ENCODE measurements at places on chromosomes 5 and 9.

GRCh38 chr9:7340451-7340850, 459.1 kb downstream of the DMAC1 start:
- DNase-seq, result no peak

DNA sequence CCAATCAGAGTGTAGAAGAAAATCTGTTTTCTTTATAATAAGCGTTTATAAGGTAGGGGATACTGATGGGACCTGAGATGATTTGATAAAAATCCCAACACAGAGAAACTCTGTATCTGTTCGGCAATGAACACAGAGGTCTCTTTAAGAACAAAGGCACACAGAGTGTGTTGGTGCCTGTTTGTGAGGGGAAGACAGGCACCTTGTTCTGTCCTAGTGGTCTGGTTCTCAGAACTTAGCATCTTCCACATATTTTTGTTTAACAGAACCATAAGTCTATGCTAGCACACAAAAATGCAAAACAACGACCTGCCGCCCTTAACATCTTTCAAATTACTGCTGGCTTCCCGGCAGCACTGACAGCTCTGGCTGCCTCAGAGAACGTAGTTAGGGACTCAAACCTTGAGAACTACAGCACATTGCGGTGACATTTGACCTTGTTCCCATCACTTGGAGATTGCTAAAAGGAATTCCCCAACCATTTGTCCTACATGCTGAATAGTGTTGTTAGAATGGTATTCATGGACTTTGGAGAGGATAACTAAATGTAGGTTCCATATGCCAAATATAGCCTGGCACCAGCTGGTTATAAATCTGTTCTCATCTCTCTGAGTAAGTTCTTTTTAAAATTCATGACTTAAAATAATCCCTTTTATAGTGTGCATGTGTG, 871.7 kb upstream of the TYRP1 start:
- no peak for DNase-seq

DNA sequence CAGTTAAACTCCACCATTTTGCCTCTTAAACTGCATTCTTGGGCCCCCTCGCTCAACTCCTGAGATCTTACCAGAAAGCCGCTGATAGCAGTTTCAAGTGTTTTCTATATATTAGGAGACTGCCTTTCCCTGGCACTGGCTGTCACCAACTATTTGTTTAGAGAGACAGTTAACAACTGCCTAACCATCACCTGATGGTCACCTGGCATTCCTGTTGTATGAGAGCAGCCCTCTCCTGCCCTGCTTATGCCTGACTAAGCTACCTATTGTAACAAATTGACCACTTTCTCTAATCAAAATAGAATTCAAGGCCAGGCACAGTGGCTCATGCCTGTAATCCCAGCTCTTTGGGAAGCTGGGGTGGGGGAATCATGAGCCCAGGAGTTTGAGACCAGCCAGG, 28.0 kb upstream of the SIL1 start:
- DNase-seq, result no peak

DNA sequence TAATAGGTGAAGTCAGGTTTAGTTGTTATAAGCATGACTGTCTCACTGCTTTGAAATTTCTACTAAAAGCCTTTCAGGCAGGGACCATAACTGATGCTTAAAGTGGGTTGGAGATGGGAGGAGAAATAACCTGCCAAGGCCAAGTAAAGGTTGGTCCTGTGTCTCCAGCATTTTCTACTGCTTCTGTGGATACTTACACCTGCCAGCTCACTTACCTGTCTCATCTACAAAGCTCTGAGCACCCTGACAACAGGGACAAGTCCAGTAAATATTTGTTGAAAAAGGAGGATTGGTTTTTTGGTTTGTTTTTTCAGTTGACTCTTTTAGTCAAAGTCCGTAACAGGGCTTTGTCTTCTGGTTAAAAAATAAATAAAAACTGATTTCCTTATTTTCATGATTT, 38.6 kb downstream of the GRAMD2B start:
- DNase-seq, result no peak

DNA sequence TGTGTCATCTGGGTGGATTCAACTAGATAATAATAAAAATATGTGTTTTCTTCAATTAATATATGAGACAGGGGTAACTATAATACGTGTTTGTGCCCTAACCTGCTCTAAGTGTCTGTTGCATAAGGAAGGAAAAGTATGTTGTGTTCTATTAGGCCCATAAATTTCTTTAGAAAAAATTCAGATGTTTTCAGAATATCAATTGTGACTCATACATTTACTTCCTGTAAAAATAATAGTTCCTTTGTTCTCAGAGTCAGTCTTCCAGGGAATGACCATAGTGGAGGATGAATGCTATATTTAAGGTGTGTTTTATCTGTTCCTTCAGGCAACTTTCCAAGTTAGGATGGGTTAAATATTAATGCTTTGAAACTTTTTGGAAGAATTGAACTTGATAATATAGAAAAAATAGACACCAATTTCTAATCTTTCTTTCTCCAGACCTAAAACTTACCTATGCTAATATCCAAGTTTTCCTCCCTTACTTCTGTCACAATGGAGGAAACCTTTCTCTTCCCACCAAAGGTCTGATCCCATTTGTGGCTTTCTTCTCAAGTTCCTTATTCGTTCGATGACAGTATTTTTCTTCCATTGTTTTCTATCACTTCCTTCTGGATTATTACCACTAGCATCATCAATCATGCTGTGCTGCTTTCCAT, 49.9 kb downstream of the ISL1 start:
- no peak for DNase-seq

DNA sequence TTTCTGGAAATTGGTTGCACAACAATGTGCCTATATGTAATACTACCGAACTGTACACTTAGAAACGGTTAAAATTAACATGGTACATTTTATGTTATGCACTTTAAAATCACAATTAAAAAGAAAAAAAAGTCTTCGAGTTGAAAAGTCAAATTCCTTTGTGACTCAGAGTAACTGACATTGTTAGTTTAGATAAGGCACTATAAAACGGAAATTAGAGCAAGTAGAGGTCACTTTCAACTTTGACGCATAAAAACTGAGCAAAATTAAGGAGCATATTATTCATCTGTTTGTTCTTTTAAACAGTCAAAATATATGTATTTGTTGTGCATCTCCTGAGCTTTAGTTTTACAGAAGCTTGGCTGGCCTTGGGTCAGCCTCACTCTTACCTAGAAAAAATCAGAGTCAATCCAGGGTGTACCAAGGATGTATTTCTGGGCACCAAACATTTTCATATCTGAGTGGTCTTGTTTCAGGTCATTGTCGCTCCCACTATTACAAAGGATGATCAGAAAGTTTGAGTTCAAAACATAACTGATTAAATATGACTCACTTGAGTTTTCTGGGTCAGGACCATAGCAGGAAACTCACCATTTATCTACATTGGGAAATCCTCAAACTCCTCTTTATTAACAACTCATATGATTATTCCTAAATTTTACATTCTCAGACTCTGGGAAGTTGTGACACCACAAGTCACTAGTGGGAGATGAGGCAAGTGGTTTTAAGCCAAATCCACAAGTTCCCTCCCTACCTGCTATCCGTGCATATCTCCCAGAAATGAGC, 160.6 kb downstream of the CCDC192 start:
- no peak for DNase-seq

- no peak for DNase-seq
These were observed 208.8 kb downstream of the RFK start for GRCh38 chr9:76185432-76185831.

DNA sequence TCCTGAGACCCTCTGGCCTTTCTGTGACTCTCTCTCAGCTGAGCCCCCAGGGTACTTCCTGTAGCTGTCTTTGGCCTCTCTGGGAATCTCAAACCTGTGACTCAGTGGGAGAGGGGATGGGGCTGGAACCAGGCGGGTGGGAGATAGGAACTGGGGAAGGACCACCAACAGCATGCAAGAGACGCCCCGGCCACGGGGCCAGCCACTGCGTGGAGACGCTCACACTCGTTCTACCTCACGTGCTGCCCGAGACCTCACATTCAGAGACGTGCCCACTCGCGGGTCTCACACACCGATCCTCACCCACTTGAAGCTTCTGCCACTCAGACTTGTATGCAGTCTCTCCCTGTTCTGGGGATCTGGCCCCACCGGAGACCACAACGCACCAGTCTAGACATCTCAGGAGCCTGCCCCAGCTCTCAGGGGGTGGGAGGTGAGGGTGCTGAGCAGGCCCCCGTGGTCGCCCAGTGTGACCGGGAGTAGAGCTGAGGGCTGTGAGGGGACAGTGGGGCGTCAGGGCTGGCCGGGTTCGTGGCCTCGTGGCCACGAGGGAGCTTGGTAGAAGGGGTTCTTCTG, 13.8 kb downstream of the GPRIN1 start:
- no peak for DNase-seq

DNA sequence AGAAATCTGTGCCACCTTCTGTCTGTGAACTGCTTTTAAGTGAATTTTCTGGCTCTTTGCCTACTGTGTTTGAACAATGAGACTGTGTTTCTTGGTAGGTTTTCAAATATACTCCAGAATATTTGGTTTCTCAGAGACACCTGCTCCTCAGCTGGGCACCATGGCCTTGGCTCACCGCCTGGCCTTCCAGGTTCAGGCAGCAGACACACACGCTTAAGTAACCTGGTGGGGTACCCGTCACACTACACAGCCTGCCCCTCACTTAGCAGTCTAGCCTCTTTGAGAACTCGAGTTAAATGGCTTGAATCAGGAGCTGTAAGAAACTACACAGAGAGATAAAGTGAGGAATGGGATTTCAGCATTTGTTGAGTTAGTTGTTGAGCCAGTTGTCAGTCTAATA, 530.5 kb downstream of the MTRR start:
- DNase-seq, result no peak

DNA sequence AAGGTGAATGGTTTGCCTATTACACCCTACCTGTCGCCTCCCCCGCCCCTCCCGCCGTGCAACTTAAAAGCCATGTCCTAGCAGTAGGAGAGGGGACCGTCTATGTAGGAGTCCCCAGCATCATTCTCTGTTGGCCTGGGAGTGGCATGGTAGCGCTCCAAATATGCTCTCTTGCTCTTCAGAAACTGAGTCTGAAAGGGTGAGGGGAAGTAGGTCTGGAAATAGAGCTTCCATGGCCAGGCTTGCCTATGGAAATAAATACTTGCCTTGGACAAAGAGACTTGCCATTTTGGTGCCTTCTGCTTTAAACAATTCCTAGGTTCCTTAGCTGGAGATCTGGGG, 1.4 kb downstream of the RGS7BP start:
- no peak for DNase-seq

DNA sequence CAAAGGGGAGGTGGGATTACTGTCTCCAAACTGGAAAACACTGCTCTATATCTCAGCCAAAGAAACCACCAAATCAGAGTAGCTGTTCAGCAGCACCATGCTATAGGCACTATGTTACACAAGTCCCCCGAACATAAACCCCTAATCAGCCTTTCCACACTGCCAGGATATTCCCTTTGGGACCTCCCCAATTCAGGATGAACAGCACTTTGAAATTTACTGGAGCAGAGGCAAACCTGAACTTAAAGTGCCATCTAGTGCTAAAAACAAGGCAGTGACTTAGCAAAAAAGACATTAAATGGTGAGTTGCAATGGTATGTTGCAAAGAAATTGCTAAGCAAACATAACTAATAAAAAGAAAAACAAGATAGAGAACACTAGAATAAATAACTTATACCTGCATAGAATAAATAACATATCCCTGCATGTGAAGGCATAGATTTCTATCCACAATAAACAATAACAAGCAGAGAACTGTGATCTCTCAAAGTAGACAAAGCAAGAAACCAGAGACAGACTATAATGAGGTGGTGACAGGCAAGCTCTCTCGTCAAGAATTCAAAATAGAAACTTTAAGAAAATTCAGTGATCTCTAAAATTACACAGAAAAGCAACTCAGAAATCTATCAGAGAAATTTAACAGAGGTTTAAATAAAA, 584.4 kb upstream of the ACO1 start:
- no peak for DNase-seq

All from stimulated activated CD4-positive, alpha-beta T cell treated with anti-CD3 and anti-CD28 coated beads, Interleukin-15, amount 100 ng/mL, for 48 hours (primary cell).